ENCODE measurements at places on chromosomes 11 and 22.

DNA sequence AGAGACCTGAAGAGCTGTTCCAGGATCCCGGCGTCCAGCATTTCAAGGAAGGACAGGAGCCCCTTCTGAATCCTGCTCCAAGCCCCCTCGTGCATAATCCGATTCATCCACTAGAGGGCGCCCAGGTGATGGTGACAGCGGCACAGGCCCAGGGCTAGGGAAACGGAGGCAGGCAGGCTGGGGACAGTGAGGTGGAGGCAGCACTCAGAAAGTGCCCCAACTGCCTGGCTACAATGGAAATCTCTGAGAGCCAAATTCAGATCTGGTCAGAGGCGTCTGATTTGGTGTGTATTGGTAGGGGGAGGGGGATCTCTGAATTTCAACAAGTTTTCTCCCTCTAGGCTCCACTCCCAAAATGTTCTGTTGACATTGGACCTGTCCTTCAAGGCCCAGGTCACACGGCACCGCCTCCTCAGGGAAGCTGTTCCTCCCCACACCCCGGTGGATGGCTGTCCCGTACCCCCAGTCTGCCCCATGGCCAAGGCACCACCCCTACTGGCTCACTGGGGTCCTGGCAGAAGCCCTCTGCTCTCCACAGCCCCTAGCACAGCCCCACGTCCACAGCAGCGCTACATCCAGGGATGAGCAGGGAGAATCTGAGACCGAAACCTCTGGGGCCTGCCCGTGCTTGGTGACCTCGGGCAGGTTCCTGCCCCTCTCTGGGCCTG is 142.9 kb downstream of the CRYBB2 start:
- no peak for DNase-seq

DNA sequence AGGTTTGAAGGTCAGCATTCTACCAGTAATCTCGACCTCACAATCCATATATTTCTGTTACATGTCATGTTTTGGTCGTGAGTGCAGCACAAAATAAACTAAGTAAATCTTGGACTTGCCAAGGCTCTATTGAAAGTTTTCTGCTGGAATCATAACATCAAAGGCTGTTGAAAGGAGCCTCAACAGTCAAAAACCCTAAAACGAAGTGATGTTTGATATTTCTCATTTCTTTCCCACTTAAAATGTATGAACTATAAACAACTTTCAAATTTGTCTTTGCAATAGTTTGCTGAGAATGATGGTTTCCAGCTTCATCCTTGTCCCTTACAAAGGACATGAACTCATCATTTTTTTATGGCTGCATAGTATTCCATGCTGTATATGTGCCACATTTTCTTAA is 1118.5 kb downstream of the LRRC4C start:
- no peak for DNase-seq

DNA sequence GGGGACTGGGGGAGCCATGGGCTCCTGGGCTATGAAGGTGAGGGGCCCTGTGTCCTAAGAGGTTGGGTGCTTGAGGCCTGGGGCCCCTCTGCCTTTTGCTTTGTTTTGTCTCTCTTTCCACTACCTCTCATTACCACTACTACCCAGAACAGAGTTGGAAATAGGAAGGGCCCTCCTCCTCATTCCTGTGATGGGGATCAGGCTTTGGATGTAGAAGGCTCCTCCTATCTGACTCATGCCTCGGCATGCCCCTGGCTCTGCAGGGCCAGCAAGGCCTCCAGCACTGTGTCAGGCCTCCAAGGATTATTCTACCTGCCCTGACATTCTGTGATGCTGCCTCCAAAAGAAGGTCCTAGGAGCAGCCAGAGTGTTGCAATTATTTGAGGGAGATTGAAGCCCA is 766 bp downstream of the IZUMO1R start:
- DNase-seq, result no peak

GRCh38 chr11:33773987-33774735 is at the start of gene FBXO3:
Gene FBXO3, minus strand, starts transcription at chr11:33774520. Its CDS starts 23 bp downstream, at chr11:33774497.
- peak; percentile 5 for DNase-seq

GRCh38 chr11:17252704-17253103 is 23.8 kb upstream of the NUCB2 start:
- DNase-seq, result no peak

GRCh38 chr11:73317373-73317772 is 9.3 kb downstream of the ARHGEF17 start:
- DNase-seq, result no peak

- no peak for DNase-seq
Observed at GRCh38 chr11:121625777-121626506, 173.2 kb upstream of the SORL1-AS1 start.

- no peak for DNase-seq
Observed at GRCh38 chr11:114775875-114776621, 97.7 kb downstream of the NXPE2 start.

DNA sequence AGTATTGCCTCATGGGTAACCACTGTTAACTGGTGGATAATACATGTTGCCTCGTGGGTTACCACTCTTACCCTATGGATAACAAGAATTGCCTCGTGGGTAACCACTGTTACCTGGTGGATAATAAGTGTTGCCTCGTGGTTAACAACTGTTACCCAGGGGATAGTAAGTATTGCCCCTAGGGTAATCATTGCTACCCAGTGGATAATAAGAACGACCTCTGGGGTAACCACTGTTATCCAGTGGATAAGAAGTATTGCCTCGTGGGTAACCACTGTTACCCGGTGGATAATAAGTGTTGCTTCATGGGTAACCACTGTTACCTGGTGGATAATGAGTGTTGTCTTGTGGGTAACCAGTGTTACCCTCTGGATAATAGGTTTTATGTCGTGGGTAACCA is 28.1 kb upstream of the NXPE4 start:
- DNase-seq, result no peak

GRCh38 chr22:46129390-46130041 is 20.8 kb upstream of the PPARA start:
- peak; percentile 38 for DNase-seq

- no peak for DNase-seq
Observed at GRCh38 chr11:8382436-8383053, 118.9 kb upstream of the LMO1 start.

GRCh38 chr11:57763568-57763967 is 2.0 kb downstream of the CTNND1 start:
- DNase-seq, result no peak

DNA sequence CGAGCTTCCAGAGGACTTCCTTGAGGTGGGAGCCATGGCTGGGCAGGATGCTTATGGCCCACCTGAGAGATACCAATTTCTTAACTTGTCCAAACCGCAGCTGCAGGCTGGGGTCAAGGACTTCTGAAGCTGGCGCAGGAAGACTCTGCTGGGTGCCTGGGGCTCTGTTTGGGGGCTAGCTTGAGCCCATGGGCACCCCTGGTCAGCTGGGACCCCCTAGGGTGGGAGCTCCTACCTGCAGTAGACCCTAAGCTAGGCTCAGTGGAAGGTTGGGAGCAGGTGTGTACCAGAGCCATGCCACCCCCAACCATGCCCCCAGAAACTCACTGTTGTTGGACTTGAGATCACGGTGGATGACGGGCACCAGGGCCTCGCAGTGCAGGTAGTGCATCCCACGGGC is 1.3 kb downstream of the MAP3K11 start:
- no peak for DNase-seq

GRCh38 chr11:40281052-40281580 is 1178.3 kb downstream of the LRRC4C start:
- DNase-seq, result no peak

All from AML-193 (cell line).